ENCODE measurements at places on chromosomes 3 and 15.

DNA sequence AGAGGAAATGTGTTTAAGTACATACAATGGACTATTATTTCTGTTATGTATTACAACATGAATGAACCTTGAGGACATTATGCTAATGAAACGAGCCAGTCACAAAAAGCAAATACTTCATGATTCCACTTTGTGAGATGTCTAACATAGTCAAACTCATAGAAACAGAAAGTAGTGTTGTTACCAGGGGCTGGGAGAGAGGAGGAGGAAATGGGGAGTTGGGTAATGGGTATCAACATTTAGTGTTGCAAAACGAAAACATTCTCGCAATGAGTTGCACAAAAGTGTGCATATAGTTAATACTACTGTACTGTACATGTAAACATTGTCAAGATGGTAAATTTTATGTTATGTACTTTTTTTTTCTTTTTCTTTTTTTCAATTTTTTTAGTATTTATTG, 194.3 kb downstream of the IL5RA start:
- DNase-seq: no peak

DNA sequence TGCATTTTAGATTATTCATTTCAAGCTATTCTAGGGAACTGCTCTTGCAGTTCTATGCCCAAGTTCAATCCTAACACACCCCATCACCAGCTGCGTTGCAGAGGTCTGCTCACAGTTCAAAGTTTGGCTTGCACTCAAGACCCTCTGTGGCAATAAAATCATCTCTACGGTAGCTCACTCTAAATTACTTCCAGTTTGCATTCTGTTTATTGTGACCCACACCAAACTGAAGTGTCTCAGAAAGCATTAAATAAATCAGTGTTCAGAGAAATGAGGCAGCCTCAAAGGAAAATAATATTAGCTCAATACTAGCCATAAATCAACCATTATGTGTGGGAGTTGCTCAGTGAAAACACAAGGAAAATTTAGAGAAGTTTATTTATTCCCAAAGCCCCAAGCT, 250.3 kb downstream of the MAGI1 start:
- no peak for DNase-seq

DNA sequence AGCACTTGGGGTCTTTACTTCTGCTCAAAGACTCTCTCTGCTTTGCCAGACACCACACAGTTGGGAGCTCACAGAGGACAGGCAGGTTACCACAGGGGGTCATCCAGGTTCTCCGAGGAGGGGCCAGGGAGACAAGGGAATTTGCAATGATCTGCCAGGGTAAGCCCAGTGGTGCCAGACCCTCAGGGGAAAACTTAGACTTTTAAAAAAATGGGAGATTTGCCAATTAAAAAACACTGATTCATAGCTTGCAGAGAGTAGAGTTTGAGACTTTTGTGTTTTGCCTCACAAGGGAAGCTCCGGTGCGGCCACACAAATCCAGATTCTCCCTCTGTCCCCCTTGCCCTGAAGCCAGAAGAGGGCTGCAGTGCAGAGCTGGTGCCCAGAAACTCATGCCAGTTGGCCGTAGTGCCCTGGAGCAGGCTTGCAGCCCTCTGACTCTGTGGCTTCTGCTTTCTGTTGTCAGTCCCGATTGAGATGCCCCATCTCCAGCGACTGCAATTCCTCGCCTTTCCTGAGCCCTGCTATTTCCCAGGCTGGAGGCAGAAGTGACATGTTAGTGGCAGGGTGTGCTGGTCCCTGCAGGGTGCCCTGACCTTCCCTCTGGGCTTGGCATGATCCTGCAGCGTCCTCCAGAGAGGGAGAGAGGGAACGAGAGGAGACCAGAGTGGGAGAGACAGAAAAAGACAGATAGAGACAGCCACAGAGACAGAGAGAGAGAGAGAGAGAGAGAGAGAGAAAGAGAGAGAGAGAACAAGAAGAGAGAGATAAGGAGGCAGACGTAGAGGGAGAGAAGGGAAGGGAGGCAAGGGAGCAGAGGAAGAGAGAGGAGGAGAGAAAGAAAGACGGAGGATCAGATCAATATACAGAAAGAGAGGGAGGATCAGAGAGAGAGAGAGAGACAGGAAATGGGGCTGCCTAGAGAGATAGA, 46.0 kb downstream of the RHCG start:
- DNase-seq: no peak

- DNase-seq: no peak
These were observed 211.4 kb upstream of the DPH6 start for GRCh38 chr15:35757361-35757760.

DNA sequence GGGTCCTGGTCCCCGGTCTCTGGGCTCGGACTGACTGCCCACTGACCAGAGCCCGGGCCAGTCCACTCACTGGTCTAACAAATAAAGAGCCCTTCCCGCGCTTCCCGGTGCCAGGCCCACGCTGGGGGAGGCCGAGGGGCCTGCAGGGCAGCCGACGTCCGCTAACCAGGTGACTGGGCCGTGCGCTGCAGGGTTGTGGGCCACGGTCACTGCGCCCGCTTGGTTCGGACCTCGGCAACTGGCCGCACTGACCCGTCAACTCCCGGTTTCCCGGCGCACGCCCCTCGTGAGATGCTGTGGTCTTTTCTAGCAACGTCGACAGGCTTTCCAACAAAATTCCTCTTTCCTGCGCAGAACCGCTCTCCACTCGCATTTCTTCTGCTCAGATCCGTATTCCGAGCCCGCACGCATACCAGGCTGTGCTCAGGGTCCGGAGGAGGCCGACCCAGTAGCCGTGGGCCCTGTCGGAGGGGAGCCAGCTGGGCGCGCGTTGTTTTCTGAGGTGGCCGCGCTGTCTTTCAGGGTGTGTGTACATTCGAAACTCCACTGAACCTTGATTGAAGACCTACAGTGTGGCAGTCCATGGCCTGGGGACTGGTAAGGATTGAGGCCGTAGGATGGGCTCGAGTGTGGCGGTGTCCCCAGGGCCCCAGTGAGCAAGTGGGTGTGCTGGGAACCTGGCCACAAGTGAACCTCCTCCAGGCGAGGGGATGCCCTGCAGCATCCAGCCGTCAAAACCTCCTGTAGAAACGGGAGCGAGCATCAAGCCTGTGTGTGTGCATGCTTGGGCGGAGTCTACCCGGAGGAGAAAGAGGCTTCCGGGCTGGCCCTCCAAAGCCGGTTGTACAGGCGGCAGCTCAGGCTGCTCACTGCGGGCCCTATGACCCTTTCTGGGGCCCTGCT, 875 bp upstream of the NT5DC2 start:
- DNase-seq: no peak

GRCh38 chr15:90705212-90705611, 11.9 kb upstream of the BLM start:
- DNase-seq: no peak

GRCh38 chr15:58336161-58336560, 95.6 kb upstream of the LIPC start:
- DNase-seq: no peak

- no peak for DNase-seq
These were observed 6.1 kb upstream of the HHATL start for GRCh38 chr3:42708611-42709151.

DNA sequence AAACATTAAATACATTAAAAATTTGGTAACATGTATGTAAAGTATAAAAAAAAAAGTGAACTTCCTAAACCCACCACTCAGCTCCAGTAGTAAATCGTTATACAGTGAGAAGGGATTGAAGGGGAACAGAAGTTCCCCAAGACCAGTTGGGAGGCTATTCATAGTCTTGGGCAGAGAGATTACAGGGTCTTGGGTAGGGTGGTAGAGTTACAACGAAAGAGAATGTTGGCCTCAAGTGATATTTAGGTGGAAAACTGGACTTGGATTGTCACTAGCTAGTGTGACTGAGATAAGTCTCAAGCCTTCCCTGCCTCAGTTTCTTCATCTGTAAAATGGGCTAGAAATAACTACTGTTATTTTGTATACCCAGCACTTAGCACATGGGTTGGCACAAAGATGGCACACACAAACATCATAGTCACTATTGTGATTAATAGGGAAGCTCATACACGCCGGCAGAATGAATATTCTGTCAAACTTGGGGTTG, 431 bp upstream of the YEATS2 start:
- no peak for DNase-seq

- peak; percentile 77 for DNase-seq
These were observed 285.0 kb downstream of the SQOR start for GRCh38 chr15:45919806-45920205.

DNA sequence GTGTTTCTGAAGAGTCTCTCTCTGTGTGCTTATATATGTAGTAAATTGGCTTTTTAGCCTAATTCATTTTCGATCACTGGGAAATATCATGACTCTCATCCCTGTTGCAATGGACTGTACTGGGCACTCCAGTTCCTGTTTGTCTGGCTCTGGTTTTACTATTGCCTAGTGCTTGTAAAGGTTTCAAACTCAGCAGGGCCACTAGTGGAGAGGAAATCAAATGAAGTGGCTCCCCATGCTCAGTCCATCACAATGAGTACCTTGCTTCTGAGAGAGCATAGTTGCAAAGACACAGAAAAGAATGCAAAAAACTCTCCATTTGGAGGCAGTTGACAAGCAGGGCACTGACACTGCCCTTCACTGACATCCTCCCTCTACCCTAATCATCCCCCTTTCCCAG, 167.8 kb downstream of the TAFA4 start:
- DNase-seq: no peak

DNA sequence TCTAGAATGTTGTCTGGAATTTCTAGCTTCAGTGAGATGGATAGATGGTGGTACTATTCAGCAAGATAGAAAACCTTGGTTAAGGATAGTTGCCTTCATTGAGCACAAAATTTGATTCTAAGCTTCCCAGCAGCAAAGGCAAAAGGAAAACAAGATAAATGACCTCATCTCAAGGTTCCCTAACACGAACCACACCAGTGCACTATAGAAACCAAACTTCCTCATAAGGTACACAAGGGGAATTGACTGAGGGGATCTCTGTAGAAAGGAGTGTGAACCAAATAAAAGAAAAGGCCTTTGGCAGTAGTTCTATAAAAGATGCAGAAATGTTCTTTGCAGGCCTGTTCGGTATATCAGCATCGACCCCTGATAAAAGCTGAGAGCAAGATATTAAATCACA, 288.9 kb downstream of the SHQ1 start:
- DNase-seq: no peak

All from lung microvascular endothelial cell (primary cell).